Glutamatergic neuron (in vitro differentiated cells): ENCODE measurements at places on chromosomes 11 and 22. TPM values are rescaled to one million over a fixed set of nuclear protein-coding genes. Genes with fewer than 3 reads are reported as not detected.

- H3K27ac ChIP-seq = peak overlapping the region; percentile 100
- H3K27me3 ChIP-seq = peaks cover 34% of the 10 kb centered on the region
- H3K4me1 ChIP-seq = peaks cover 35% of the 10 kb centered on the region
- no peaks in the 10 kb centered on the region for H3K36me3 ChIP-seq
- peak overlapping the region; percentile 98 for H3K4me3 ChIP-seq
Measured at GRCh38 chr11:57639321-57640067, 10.2 kb downstream of the YPEL4 start.

DNA sequence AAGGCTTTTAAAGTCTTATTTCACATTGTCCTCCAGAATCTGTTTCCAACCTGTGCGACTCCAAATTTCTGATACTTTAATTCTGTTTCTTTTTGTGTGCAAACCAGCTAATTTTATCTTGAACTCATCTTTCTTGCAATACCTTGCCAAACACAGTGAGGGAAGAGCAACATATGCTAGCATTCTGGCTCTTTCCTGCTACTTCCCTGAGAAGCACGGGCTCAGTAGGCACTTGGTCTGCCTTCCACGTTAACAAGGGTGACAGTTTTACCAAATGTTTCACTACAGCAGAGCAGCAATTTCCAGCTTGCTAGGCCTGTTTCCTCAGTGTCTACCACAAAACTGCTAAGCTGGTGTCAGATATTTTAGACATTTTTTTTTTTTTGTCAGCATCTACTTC lies 405.8 kb downstream of the NTM start:
- DNase-seq = no peak
- H3K36me3 ChIP-seq = no peaks in the 10 kb centered on the region
- H3K4me3 ChIP-seq = no peak overlapping the region
- no peaks in the 10 kb centered on the region for H3K27me3 ChIP-seq
- H3K4me1 ChIP-seq = no peaks in the 10 kb centered on the region

The GTSE1 gene
- total RNA-seq = 7.5 TPM

GRCh38 chr11:9075556-9075955 lies 15.8 kb downstream of the SCUBE2 start:
- H3K4me1 ChIP-seq = peaks cover 27% of the 10 kb centered on the region
- no peaks in the 10 kb centered on the region for H3K27me3 ChIP-seq
- H3K4me3 ChIP-seq = peak overlapping the region; percentile 1
- H3K27ac ChIP-seq = no peak overlapping the region
- H3K36me3 ChIP-seq = no peaks in the 10 kb centered on the region

GRCh38 chr22:49765091-49765771 lies 62.4 kb downstream of the BRD1 start:
- H3K36me3 ChIP-seq = peaks cover 7% of the 10 kb centered on the region
- no peak overlapping the region for H3K27ac ChIP-seq
- H3K4me1 ChIP-seq = peaks cover 6% of the 10 kb centered on the region
